ENCODE measurements at places on chromosomes 1 and 21.

- no peak for DNase-seq
Measured at GRCh38 chr1:208122612-208123358, 121.4 kb downstream of the PLXNA2 start.

GRCh38 chr21:40136571-40136970, 269.3 kb downstream of the PCP4 start:
- DNase-seq = no peak

DNA sequence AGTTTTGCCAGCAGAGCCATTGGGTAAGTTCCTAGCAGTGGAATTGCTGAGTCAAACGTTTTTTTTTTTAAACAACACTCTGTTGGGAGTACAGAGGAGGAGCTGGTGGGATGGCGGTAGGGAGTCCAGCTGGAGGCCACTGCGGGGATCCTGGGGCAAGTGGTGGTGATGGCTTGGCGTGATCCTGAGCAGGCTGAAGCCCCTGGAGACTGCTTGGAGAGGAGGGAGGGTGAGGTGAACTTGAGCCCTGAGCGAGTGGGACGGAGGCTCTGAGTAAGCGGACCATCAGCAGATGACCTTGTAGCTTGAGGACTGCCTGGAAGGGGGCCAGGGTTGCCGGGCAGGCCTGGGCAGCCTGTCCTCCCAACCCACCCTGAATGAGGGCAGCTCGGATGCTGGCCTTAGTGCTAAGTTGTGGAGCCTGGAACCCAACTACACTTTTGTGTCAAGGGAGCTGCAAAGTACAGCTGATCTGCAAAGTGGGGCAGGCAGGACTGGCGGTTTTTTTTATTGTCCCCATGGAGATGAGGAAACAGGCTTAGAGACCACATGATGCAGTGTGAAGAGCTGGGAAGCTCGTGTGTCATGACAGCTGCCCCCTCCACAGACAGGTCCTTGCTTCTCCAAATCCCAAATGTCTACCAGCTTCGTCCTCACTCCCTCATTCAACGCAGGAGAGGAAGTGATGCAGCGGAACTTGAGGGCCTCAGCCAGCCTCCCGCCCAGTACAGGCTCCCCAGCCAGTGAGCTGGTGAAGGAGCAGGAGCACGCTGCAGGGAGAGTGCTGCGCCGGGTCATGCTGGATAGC, 20.2 kb downstream of the MRPL37 start:
- DNase-seq = no peak

DNA sequence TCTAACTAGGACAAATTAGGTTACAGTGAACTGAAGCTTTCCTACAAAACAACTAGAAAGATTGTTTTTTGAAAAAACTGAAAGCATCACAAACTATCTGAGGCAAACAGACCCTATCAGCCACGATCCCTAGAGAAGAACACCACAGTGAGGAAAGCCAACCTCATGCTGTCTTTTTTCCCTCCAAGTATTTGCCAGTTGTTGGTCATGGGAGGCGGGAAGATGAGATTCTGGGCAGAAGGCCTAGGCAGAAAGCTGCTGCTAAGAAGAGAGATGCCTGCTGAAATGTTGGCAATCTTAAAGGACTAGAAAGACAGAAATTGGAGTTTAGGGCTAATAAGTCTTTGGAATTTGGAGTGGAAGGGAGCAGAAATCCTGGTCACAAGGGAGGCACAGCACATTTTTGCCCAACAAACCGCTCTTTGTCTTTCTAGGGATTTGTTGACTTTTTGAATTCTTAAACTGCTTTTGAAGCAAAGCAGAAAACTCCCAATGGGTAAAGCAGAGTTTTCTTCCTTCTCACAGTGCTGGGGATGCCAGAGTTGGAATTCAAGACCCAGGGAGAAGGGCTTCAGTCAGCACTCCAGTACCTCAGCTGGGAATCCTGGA, 83.9 kb downstream of the MT1HL1 start:
- no peak for DNase-seq

- no peak for DNase-seq
Measured at GRCh38 chr1:230706020-230706699, 7.8 kb downstream of the AGT start.

DNA sequence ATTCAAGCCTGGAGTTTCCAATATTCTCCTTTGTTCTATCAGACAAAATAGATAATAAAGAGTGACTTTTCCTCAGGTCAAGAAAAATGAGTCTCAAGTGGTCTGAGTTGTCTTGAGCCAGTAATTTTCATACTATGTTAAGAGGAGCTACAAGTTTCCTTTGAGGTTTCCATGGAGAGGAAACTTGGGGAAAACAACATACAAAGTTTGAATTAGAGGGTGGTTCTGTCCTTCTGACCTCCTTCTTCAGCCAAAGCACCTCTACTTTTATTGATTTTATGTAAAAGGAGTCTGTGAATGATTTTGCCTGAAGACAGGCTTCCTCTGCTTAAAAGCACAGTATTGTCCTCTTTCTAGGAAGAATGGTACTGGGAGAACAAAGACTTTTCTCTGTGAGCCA, 497.2 kb upstream of the PKN2 start:
- DNase-seq = no peak

DNA sequence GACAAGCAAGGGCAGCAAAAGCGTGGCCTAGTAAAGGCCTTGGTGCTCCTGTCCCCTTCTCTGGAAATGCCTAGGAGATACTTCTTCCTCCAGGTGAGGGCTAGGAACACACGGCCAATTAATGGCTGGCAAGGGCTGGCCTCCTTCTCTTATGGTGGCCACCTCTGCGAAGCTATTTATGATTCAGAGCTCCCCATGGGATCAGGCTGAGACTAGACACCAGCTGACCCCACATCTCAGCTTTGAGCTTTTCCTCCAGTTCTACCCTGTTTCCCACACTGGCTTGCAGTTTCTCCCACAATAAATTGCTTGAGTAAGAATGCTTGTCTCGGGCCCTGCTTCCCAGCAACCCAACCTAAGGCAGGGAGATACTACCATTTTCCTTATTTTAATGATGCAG, 53.7 kb downstream of the CAMK2N1 start:
- no peak for DNase-seq

DNA sequence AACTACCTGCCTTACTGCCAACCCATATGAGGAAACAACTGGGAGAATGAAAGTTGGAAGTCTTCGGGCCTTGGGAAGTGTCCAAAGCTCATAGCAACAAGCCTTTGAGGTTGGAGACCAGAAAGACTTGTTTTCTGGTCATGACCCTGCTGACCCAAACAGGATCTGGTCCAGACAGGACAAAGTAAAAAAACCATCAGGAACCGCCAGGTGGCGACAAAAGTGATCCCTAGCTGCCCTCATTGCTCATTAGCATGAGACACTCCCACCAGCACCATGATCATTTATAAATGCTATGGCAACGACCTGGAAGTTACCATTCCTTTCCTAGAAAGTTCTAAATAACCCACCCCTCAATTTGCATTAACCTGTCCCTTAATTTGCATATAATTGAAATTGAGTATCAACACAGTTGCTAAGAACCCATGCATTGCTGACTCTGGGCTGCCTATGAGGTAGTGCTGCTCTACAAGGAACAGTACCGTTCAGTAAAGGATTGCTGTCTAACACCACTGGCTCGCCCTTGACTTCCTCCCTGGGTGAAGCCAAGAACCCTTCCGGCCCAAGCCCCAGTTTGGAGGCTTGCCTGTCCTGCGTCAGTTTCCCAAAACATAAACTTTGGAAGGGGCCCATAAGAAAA, 89.0 kb downstream of the URB2 start:
- DNase-seq = no peak

- DNase-seq = no peak
Measured at GRCh38 chr1:162108426-162108825, 38.9 kb downstream of the NOS1AP start.

- no peak for DNase-seq
Measured at GRCh38 chr21:35222541-35222941, 173.4 kb upstream of the RUNX1 start.

GRCh38 chr1:181124291-181124751, 35.8 kb downstream of the IER5 start:
- DNase-seq = no peak

GRCh38 chr1:76065270-76065669, 9.3 kb upstream of the ST6GALNAC3 start:
- DNase-seq = no peak

DNA sequence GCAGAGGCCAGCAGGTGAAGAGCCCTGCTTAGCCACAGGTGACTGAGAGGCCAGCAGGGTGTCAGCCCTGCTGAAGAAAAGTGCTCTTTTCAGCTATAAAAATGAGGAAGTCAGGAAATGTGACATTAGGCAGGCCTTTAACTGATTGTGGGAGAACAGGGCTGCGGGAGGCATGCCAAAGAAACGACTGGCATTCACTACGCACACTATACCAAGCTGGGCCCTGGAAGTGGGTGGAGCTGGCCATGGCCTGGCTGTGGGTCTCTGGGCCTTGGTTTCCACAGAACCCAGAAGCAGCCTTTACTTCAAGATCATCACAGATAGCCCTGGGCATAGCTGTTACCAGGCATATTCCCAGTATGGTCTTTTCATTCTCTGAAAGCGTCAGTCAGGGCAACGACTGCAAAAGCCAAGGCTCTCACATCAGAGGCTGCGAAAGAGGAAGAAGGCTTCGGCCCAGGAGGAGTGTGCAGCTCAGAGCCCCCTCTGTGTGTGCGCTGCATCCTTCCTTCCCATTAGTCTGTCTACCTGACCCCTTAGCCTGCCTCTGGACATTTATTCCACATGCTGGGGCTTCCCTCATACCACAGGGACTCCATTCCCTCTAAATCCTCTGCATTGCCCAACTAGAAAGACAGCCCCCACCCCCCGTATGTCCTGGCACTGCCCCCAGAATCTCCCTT, 14.3 kb downstream of the SLC2A1 start:
- no peak for DNase-seq

- no peak for DNase-seq
Measured at GRCh38 chr1:63747445-63747844, 26.4 kb upstream of the ROR1 start.

- no peak for DNase-seq
Measured at GRCh38 chr1:111369177-111369576, 58.4 kb downstream of the OVGP1 start.

DNA sequence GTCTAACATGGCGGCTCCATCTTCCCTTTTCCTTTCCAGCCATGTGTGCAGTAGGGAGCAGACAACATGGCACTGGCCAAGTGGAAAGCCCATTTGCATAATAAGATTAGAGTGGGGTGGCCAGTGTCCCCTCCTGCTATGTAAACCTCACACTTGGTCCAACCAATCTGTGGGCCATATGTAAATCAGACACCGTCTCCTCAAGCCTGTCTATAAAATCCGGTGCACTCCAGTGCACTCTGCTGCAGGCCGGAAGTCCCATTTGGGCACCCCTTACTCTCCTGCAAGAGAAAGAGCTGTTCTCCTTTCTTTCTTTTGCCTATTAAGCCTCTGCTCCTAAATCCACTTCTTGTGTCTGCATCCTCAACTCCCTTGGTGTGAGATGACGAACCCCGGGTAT, 44.1 kb downstream of the OLFML3 start:
- no peak for DNase-seq

DNA sequence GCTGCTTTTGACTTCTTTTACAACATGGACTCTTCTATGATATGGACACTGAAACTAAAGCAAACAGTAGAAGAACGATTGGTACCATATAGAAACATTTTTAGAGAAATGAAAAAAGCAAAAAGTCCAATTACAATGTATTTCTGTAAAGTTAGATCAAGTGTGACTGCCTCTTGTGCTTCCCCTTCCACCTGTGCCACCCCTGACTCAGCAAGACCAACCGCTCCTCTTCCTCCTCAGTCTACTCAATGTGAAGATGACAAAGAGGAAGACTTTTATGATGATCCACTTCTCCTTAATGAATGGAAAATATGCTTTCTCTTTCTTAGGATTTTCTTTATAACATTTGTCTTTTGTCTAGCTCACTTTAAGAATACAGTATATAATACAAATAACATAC, 66.9 kb downstream of the PHTF1 start:
- DNase-seq = no peak

- DNase-seq = no peak
Measured at GRCh38 chr1:187621951-187622350, 793.2 kb downstream of the PLA2G4A start.

GRCh38 chr1:8323706-8324105, 5.8 kb downstream of the SLC45A1 start:
- no peak for DNase-seq

GRCh38 chr1:147669469-147670318, 630 bp downstream of the ACP6 start:
- no peak for DNase-seq

- DNase-seq = no peak
Measured at GRCh38 chr1:185427264-185427663, 110.2 kb upstream of the IVNS1ABP start.

- no peak for DNase-seq
Measured at GRCh38 chr1:61914823-61915482, 172.7 kb downstream of the PATJ start.

DNA sequence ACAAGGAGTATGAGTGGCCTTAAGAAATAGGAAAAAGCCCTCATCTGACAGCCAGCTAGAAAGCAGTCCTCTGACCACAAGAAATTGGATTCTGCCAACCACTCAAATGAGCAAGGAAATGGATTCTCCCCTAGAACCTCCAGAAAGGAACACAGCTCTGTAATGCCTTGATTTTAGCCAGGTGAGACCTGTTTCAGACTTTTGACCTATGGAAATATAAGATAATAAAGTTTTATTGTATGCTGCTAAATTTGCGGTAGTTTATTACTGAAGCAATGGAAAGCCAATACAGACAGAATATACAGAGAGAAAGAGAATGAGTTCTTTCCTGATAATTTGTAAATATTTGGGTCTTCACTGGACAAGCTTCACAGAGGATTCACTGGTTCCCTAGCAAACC, 28.8 kb upstream of the SELE start:
- DNase-seq = no peak

DNA sequence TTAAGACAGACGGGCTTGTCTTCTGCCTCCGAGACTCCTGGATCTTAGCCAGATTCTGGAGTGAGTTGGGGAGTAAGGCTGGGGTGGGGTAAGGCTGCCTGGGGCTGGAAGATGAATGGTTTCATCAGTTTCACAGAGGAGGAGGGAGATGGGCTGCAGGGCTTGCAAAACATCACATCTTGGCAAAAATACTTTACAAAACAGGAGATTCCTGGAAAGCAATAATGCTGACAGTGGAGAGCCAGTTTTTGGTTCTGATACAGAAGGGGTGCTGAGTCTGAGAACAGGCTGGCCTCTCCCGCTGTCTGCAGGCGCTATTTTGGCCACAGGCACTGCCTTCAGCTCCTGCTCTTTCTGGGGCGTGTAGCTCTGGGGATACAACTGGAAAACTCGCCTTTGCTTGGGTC, 83.4 kb upstream of the KCNE2 start:
- no peak for DNase-seq

All from stimulated activated CD8-positive, alpha-beta memory T cell treated with anti-CD3 and anti-CD28 coated beads, Interleukin-4, amount 100 ng/mL, for 4 hours (primary cell).